Inflammatory macrophage (primary cell): ENCODE measurements at places on chromosomes 3 and 15.

GRCh38 chr3:187616307-187616972, 53.8 kb downstream of the SST start:
- peak; percentile 67 for DNase-seq

GRCh38 chr3:182710557-182711157, 82.6 kb upstream of the ATP11B start:
- DNase-seq: peak; percentile 47

- DNase-seq: no peak
Observed at GRCh38 chr3:2944628-2945027, 165.5 kb downstream of the IL5RA start.

- DNase-seq: no peak
Observed at GRCh38 chr3:143628971-143629370, 219.3 kb downstream of the SLC9A9 start.

- DNase-seq: no peak
Observed at GRCh38 chr15:71304681-71305080, 189.4 kb downstream of the THSD4 start.

DNA sequence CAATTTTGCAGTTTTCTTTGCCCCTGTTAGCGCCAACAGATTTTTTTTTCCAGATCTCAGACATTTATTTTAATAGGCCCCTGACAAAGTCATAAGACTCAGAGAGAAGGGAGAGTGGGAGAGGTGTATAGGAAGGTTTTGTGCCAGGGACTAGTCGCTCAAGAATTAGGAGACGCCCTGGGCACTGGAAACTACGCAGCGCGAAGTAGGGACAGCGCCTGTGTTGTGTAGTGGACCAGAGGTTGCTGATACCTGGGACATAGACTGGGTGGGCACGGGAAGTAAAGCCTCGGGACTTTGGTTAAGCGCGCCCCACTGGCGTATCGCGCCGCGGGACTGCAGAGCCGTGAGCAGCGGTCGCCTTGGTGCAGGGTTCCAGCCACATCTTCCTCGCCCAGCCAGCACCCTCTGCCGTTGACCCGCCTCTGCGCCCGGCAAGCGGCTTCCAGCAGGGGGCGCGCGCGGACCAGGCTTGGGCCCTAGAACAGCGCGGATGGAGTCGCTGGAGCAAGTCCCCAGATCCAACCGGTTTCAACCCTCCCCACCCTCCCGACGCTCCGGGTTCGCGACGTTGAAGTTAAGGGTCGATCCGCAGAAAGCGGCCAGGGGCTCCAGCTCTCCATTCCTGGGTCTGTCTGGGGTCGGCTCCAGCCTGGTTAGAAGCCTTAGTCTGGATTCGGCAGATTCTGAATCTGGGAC, 3.0 kb upstream of the ISLR2 start:
- DNase-seq: peak; percentile 82

DNA sequence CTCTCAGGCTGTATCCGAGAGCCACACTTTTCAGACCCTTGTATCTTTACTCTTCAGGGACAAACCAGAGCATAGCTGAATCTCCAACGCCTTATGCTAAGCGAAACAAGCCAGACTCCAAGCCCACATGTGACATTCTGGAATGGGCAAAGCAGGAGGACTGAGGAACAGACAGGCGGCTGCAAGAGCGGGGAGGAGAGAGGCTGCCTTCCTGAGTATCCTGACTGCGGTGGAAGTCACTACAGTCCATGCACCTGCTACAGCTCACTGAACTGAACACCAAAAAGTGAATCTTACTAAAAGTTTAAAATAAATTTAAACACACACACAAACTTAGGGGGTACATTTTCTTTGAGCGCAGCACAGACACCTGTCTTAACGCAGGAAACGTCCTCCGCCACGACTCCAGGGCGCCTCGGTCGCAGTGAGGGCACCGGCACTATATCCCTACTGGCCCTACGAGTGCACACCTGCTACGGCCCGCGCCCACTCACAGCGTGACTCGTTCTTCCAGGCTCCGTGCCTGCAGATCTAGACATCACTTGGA, 1.4 kb downstream of the CYFIP1 start:
- no peak for DNase-seq

- DNase-seq: no peak
Observed at GRCh38 chr3:31495971-31496665, 36.6 kb upstream of the STT3B start.

GRCh38 chr3:70889162-70890019, 577.0 kb upstream of the MDFIC2 start:
- DNase-seq: no peak

GRCh38 chr3:38214560-38214959, 49.2 kb downstream of the OXSR1 start:
- no peak for DNase-seq

- DNase-seq: no peak
Observed at GRCh38 chr3:121735047-121735696, 14.4 kb downstream of the GOLGB1 start.

GRCh38 chr15:29944925-29945324, 122.7 kb upstream of the TJP1 start:
- no peak for DNase-seq

- DNase-seq: no peak
Observed at GRCh38 chr3:44248152-44248551, 6.5 kb downstream of the TOPAZ1 start.

GRCh38 chr3:142445816-142446254, 2.0 kb downstream of the XRN1 start:
- peak; percentile 34 for DNase-seq

GRCh38 chr15:69758291-69758771, 305.7 kb downstream of the RPLP1 start:
- DNase-seq: no peak

DNA sequence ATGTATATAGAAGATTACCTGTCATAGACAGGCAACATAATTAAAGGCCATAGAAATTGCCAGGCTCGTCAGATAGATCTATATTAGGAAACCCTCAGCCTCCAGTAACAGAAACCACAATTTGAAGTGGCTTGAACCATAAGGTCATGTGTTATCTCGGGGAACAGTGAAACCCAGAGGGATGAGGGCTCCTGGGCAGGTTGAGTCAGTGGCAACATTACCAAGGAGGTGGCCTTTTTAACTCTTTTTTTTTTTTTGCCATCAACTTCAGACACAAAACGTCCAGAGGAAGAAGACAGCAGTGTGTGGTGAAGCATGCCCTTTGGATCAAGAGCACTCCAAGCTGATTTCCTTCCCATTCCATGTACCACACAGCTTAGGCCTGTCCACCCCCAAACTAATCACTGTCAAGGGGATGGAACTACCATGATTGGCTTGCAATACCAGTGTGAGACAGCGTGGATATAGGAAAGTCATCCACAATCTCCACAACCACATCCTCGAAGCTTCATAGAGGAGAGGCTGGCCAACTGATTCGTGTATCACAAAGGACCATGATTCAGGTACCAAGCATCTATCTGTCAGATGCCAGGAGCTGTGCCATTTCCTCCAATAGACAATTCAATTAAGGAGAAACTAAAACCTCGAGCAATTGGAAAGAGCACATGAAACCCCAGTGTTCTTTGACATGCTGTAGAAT, 999 bp upstream of the KIF7 start:
- DNase-seq: no peak

GRCh38 chr3:23809294-23809693, 3.5 kb downstream of the UBE2E1 start:
- no peak for DNase-seq

DNA sequence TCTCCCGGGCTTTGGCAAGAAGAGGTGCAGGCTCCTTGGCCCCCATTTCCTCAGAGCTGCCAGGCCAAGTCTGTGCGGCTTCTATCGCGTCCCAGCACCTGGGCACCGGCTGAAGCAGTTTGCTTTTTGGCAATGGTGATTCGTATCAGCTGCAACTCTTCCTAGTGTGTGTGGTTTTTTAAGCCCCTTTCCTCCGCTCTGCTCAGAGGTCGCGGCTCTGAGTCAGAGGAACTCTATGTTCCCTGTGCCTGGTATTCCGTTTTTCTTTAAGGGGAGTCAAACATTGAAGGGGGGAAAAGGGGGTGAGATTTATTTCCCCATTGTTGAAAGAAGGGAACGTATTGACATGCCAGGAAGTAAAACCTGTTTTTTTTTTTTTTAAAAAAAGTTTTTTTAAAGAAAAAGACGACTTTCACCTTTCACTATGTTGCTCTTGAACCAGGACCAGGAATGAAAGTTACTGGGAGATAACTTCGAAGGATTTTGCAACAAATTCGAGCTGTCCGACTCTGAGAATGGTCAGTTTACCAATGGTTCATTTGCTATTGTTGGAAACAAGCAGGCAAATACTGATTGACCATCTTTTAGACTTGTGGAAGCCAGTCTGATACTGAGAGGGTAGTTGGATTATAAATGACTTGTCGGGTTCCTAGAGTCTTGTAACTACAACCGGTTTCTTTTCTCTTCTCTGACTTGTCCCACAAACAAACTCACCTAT, 1.1 kb downstream of the ARMC8 start:
- DNase-seq: no peak
